ENCODE measurements at places on chromosomes 3 and 15.

- DNase-seq: no peak
Measured at GRCh38 chr15:23897531-23897930, 210.4 kb upstream of the NDN start.

DNA sequence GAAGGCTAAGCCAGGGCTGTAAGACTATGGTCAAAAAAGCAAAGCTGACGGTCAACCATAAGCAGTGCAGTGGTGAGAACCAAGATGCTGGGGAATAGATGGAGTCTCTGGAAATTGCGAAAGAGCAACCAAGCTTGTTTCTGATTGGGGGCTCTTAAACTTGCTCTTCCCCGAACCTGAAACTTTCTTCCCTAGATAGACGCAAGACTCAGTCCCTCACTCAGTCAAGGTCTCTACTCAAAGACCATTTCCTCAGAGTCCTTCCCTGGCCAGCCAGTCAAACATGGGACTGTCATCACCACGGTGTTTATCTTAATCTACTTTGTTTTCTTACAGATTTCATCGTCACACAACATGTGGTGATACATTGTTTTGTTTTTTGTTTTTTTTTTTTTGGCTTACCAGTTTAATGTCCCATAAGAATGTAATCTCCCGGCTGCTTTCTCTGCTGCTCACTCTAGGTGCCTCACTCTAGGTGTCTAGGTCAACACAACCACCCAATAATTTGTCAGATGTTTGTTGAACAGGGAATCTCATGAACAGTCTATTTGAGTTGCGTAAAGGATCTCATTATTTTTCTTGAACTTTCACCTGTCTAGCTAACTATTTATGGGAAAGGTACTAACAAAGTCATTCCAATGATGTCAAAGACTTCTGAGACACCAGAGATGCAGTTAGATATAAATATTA lies 495.4 kb downstream of the FOXP1 start:
- DNase-seq: no peak

GRCh38 chr15:68376447-68377060 lies 55.4 kb downstream of the ITGA11 start:
- DNase-seq: no peak

DNA sequence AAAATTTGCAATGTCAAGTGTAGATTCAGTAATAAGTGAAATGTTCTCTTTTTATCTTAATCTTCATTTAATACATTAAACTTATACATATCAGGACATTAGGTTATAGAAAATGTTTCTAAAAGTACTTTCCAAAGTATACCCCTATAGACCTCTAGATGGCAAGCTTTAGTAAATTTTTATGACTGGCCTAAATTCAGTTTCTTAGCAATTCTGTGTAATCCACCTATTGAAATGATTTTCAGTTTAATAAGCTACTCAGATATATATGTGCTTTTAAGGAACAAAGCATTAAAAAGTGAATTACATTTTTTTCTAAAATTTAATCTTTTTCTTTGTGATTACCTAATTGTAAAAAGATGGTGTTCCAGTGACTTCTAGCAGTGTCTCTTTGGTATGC lies 342.2 kb downstream of the GBE1 start:
- DNase-seq: peak; percentile 2

DNA sequence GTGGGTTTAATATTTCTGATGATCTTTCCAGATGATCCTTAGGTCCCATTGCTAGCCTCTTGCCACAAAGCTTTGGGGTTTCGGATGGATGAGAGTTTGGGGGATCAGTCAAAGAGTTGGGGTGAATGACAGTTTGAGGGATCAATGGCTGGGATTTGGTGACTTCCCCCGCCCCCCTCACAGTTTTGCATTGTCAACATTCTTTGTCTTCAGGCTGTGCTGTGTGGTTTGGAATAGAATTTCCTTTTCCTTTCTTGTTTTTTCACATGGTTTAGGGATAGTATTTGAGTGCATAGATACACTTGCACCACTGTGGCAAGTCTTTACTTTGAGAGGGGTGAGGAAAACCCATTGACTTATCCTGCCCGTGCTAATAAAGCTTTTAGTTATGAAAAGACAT lies 14.3 kb downstream of the MEF2A start:
- DNase-seq: no peak

GRCh38 chr3:120928991-120929390 lies 21.0 kb downstream of the STXBP5L start:
- no peak for DNase-seq

DNA sequence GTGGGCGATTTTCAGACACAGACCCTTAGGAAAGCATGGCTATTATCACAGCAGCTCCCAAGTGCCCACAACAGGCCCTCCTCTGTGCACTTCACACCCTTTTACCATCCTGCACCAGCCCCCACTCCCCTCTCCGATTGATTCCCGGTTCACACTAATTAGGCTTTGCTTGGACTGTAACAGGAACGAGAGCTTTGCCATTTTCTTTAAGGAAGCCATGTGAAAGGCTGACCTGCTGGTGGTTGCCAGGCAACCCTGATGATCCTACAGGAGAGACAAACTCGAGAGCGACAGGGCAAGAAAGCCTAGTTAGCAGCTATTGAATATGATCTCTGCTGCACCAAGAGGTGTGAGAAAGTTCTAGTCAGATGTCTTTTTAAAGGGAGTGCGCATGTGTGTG lies 28.2 kb upstream of the DET1 start:
- DNase-seq: no peak

DNA sequence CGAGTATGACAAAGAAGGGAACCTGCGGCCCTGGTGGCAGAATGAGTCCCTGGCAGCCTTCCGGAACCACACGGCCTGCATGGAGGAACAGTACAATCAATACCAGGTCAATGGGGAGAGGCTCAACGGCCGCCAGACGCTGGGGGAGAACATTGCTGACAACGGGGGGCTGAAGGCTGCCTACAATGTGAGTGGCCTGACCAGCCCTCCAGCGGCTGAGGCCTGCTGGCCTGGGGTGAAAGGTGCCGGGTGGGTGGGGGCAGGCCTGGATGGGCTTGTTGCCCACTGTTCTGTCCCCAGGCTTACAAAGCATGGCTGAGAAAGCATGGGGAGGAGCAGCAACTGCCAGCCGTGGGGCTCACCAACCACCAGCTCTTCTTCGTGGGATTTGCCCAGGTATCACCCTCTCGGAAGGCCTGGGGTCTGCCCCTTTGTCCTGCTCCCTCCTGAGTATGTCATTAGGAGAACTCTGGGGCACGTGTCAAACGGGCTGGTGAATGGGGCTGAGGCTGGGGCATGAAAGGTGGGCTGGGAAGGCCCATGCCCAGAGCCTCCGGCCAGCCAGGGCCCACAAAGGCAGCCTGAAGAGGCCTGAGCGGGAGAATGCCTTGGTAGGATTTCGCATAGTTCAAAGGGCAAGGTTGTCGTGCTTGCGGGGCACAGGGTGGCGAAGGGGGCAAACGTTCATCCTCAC lies 7.8 kb upstream of the PSMD2 start:
- no peak for DNase-seq

- no peak for DNase-seq
Measured at GRCh38 chr3:192801985-192802384, 74.6 kb upstream of the FGF12 start.

GRCh38 chr3:126971891-126972351 lies 11.0 kb upstream of the PLXNA1 start:
- no peak for DNase-seq

- no peak for DNase-seq
Measured at GRCh38 chr3:18837137-18837755, 311.1 kb upstream of the KCNH8 start.

- no peak for DNase-seq
Measured at GRCh38 chr15:65551183-65551582, 20.9 kb downstream of the HACD3 start.

DNA sequence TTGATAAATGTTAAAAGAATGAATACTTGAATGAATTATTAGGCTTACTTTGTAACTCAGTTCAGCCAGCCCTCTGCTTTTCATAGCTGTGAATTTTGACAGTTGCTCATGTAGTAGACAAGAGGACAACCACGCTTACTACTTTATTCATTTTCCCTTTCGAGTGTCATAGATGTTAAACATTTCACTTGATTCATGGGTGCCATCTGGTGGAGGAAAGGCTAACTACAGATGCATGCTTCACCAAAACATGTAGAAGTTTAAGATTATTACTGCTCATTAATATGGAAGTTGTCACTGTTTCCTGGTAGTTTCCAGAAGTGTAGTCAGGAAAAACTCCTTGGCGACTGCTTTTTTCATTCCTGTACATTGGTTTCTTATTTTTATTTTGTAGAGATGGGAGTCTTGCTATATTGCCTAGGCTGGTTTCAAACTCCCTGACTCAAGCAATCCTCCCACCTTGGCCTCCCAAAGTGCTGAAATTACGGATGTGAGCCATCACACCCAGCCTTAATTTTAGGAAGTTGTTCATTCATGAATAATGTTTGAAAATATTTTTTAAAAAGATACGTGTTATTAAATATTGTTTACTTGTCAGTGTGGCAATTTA lies 163.2 kb downstream of the B3GALNT1 start:
- DNase-seq: peak; percentile 64

- no peak for DNase-seq
Measured at GRCh38 chr15:64636556-64636955, 138.8 kb downstream of the RBPMS2 start.

- no peak for DNase-seq
Measured at GRCh38 chr3:69353503-69353902, 32.4 kb downstream of the FRMD4B start.

DNA sequence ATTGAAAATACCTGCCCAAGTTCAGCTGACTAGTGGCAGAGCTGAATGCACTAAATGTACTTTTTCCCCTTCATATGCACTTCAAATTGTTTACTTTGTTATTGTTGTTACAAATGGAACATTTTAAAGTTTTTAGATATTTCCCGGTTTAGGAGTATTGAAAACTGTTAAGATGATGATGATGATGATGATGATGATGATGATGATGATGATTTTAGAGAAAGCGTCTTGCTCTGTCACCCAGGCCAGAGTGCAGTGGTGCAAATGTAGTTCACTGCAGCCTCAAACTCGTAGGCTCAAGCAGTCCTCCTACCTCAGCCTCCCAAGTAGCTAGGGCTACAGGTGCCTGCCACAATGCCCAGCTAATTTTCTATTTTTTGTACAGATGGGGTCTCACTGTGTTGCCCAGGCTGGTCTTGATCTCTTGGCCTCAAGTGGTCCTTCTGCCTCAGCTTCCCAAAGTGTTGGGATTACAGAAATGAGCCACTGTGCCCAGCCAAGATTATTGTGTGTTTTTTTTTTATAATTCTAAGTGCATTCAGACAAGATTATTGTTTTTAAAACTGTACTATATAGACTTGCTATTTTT lies 45.9 kb upstream of the SLC22A13 start:
- no peak for DNase-seq

DNA sequence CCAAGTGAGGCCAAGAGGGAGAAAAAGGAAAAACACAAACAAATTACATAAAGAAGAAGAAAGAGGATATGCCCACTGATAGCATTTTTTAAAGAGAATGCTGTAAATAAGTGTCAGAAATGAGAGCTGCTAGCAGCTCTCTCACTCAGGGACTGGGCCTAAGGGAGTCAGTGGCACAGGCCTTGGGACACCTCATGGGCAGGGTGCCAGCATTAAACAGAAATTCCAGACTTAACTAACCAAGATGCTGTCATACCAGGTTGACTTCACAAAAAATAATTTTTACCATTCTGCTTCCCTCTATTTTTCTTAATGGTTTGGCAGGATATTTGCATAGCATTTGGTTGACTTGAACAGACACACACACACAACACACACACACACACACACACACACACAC lies 92.3 kb upstream of the ADAMTSL3 start:
- DNase-seq: no peak

- DNase-seq: no peak
Measured at GRCh38 chr15:57540211-57540610, 51.5 kb upstream of the MYZAP start.

DNA sequence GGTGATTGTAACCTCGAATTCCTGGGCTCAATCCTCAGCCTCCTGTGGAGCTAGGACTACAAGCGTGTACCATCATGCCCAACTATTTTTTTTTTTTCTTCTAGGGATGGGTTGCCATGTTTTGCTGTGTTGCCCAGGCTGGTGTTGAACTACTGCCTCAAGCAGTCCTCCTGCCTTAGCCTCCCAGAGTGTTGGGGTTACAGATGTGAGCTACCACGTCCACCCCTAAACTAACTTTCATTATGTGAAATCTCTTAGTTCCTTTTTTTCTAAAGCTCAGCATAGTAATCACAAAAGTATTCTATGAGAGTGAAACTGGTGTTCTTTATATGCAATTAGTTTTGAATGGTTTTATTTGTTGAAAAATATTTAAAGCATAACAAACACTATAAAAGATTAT lies 92.1 kb downstream of the XRN1 start:
- no peak for DNase-seq

DNA sequence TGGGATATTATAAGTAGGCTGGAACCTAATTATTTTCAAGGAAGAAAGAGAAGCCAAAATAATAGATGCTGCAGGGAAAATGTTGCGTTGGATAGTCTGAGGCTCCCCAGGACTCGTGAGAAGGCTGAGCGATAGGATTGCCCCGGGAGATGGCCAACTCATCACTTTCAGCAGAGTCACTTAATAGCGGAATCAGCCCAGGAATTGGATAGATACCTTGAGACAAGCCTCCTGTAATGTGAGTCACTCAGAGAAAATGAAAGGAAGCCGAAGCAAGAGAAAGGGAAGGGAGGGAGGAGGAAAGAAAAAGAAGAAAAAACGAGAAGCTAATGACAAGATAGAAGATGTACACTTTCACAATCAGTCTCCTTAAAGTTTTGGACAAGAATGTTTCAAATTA lies 94.3 kb downstream of the SQOR start:
- DNase-seq: no peak

GRCh38 chr15:78272316-78272715 lies 8.0 kb downstream of the DNAJA4 start:
- no peak for DNase-seq

DNA sequence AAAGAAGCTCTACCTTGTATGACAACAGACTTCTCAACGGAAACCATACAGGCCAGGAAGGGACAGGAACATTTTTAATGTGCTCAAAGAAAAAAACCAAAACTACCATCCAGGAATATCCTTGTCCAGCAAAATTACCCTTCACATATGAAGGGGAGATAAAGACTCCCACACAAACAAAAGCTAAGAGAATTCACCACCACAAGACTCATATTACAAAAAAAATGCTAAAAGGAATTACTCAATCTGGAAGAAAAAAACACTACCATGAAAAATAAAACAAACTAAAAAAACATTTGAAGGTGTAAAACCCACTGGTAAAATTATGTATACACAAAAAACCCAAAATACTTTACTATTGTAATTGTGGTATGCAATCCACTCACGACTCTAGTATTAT lies 57.2 kb downstream of the DLG1 start:
- DNase-seq: no peak

GRCh38 chr3:123394391-123395020 lies 54.4 kb downstream of the ADCY5 start:
- no peak for DNase-seq

GRCh38 chr3:13878281-13879101 lies 1.4 kb downstream of the WNT7A start:
- DNase-seq: no peak

DNA sequence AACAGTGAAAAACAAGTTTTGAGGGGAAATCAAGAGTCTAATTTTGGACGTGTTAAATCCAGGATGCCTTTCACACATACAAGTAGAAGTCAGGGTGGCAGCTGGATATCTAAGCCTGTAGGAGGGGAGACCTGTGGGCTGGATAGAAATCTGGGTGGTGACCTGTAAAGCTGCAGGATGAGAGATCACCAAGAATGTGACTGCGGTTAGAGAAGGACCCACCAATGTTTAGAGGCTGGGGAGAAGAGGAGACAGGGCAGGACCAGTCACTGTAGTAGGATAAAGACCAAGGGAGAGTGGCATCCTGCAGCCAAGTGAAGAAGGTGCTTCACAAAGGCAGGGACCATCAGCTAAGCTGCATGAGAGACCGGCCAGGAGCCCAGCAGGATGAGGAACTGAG lies 36.2 kb downstream of the MRAS start:
- no peak for DNase-seq

Data from OCI-LY7 (cell line).